Left forelimb (tissue), 1 donor: ENCODE measurements at places on chromosomes 3 and 15.

GRCh38 chr3:172516318-172517214, 6.7 kb downstream of the TNFSF10 start:
- no peak for DNase-seq

- DNase-seq: no peak
Measured at GRCh38 chr3:141434255-141434654, 52.6 kb upstream of the RASA2 start.

- DNase-seq: no peak
Measured at GRCh38 chr3:141929341-141929995, 53.0 kb downstream of the ATP1B3 start.

GRCh38 chr3:181913254-181913653, 201.5 kb downstream of the SOX2 start:
- no peak for DNase-seq

GRCh38 chr3:38829404-38829803, 13.4 kb upstream of the SCN10A start:
- no peak for DNase-seq

DNA sequence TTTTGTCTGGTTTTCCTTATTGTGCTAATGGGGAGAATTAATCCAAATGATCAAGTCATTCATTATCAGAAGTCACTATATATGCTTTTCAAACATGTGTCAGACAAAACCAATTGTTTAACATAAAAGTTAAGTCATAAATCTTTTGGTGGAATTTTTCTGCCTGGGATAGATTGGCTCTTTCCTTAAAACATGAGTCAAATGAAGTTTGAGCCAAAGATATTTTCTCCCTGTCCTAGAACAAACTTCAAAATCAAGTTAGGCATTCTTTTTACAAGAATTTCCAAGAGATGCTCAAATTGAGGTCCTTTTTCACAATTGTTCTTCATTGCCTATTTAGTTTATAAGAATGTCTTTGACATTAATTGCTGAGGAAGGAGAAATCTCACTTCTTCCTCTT, 138.3 kb downstream of the UACA start:
- no peak for DNase-seq

GRCh38 chr15:99546441-99547100, 19.2 kb upstream of the MEF2A start:
- DNase-seq: no peak

- no peak for DNase-seq
Measured at GRCh38 chr3:109372639-109373038, 35.3 kb upstream of the DPPA4 start.
